ENCODE measurements at places on chromosomes 11 and 22.
A peak's percentile ranks its signal among the peaks of the same experiment; 100 is the strongest.

DNA sequence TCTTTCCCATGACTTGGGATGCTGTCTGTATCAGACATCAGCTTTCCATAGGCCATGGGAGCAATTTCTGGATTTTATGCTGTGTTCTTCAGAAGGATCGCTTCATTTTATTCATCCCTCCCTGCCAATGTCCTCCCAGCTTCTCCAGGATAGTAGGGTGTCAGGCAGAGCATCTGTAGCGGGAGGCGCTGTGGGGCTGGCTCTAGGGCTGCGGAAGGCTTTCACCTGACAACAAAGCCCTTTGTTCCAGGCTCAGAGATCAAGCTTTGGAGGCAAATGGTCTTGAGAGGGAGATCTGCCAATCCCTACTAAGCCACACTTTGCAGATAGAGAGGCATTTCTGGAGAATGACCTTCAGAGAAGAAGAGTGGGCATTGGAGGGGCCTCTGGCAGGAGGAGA lies 29.5 kb upstream of the FTH1 start:
- no peak for DNase-seq

DNA sequence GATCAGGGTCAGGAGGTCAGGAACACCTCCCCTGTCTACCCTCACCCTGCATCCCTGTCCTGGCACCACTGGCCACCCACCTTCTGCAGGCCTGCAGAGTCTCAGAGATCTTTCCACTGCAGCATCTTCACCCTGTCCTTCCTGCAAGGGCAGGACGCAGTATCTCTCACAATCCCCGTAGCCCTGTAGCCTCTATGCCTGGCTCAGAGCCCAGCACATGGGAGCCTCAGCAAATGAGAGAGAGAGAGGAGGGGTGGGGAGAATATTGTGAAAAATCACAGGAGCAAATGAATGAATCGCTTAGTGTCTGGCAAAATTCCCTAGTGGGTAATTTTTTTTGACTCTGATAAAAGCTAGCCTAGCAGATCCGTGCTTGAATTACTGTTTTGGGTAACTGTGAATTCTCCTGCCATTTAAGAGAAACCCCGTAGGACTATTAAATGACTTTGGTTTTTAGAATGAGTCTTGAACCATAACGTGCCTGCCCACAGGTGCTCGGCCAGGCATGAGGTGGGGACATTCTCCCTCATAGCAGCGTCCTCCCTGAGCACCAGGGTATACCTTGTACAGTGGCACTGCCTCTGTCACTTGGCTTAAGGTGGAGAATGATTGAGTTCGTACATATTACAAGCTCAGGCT lies 91.5 kb downstream of the MORC2 start:
- DNase-seq = no peak

DNA sequence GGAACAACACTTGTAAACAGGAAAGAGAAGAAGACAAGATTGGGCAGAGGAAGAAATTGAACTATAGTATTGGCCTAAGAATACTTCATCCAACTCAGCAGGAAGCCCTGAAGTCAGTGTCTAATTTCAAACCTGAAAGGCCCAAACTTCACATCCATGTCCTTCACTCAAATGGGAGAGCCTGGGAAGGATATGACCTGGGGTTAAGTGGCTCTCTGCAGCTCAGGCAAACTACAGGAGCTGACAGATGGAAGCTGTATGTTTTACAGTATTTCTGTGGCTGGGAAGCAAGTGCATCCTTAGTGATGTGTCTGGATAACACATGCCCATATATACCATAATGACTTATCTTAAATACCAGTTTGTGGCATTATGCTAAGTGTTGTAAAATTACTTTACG lies 196.2 kb downstream of the SOX6 start:
- no peak for DNase-seq

DNA sequence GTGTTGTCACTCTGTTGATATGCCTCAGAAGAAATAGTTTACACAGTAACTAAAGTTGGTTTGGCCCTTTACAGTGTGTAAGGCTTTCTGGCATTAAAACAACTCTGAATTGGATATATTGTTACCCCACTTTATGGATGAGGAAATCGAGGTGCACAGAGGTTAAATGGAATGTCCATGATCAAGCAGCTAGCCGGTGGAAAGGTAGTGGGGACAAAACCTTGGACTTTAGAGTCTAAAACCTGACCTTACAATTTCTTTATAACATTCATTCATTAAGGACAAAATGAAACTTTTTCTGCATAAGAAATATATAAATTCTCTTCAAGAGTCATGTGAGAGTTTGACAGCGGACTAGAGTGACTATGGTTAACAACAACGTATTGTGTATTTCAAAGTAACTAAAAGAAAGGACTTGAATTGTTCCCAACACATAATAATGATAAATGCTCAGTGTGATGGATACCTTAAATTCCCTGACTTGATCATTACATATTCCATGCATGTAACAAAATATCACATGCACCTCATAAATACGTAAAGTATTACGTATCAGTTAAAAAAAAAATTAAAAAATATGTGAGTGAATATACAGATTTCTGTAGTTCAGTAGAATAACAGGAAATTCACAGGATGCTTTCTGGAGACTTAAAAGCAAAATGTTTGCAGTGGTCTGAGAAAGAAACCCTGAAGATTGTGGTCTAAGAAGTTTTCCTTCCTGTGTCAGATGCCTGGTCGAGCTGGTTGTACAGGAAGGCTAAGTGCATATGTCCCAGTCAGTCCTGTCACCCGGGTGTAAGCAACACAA lies 51.0 kb downstream of the TEAD1 start:
- DNase-seq = no peak

GRCh38 chr11:124359566-124359965 lies 24.7 kb downstream of the OR8B2 start:
- no peak for DNase-seq

- peak; percentile 53 for DNase-seq
Observed at GRCh38 chr11:62545437-62546243, 966 bp downstream of the AHNAK start.

DNA sequence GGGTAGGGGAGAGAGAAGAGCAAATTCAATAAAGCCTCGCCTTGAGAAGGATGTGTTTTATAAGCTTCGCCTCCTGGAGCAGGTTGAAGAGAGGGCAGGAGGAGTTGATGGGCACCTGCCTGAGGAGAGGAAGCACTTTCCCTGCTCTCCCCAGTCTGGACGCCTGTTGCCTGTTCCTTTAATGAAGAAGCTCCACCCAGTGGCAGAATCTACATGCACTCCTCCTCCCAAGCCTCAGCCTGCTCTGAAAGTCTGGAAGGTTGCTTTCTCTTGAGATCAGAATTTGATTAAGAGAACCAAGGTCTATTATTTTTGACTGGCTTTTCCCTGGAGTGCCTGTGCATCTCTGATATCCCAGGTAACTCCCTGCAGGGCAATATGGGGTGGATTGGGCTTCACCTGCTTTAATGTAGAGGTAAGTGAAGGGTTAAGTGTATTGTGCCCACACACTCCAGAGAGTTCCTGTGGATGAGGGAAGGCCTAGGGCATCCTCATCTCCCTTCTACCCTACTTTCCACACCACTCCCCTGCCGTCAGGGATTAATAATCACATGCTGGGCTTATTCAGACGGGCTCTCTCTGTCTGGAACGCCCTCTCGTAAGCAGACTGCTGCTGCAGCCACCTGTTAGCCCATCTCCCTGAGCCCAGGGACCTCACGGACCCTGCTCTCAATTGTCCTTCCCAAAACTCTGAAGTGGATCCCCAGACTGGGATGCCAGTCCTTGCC lies 22.3 kb downstream of the NTM start:
- DNase-seq = no peak

DNA sequence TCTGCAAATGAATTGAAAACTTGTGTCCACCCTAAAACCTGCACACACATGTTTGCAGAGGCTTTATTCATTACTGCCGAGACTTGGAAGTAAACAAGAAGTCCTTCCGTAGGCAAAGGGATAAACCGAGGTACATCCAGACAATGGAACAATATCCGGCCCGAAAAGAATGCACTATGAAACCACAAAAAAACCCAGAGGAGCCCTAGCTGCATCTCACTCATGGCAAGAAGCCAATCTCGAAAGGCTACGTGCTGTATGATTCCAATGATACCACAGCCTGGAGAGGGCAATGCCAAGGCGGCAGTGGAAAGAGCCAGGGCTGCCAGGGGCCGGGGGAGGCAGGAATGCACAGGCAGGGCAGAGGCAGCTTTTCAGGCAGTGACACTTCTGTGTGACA lies 3.2 kb upstream of the MRPL23 start:
- DNase-seq = no peak

GRCh38 chr11:316891-317301 lies 3.1 kb downstream of the IFITM1 start:
- no peak for DNase-seq

GRCh38 chr11:116510166-116510565 lies 262.6 kb downstream of the BUD13 start:
- no peak for DNase-seq

- no peak for DNase-seq
Observed at GRCh38 chr11:13644997-13645687, 23.3 kb upstream of the FAR1 start.

- no peak for DNase-seq
Observed at GRCh38 chr11:2204361-2205213, 33.0 kb upstream of the TH start.

DNA sequence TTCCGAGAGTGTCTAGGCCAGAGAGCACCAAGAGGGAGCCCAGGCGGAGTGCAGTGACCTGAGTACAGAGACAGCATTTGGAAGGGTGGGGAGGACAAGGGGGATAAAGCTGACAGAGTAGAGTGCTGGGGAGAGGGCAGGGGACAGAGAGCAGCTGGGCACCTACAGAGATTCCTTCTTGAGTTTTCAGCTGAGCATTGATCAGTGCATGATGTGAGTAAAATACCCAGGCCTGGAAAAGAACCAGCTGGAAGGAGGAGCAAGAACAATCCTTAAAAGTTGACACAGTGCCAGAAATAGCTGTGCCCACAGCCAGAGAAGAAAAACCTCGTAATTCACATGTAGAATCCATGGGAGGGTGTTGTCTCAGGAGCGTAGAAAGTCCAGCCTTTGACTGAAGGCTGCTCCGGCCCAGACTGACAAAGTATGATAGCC lies 33.9 kb upstream of the PANX2 start:
- DNase-seq = no peak

DNA sequence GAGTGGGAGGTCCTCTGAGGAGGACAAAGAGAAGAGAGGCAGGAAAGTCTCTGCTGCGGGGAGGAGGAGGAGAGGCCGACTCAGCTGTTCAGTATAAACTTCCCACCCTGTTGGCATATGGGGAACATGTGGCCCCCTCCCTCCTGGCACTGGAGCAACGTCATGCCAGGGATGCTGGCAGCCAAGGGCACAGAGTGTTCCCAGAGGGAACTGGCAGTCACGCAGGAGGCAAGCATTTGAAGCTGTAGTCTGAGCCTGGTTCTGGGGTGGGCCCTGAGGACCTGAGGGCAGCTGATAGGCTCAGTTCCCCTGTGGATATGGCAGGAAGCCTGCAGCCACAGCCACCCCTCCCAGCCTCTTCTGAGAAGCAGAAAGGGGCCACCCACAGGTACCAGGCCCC lies 67.1 kb upstream of the TSPAN18 start:
- no peak for DNase-seq

DNA sequence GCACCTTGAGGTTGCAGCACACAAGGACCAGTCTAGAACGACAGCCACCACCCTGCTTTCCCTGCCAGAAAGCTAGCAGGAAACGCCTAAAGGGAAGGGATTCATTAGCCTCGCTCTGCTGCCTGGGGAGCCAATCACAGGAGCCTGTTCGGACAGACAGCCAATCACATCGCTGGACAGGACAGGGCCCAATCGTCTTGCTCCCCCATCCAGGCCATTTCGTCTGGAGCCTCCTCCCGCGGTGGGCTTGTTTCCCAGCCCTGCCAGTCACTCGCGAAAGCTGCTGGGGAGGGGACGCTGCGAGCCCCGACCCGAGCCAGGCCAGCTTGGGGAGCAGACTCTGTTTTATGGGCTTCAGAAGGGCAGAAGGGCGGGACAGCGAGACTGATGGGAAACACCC lies 79.8 kb upstream of the NCAM1 start:
- no peak for DNase-seq

DNA sequence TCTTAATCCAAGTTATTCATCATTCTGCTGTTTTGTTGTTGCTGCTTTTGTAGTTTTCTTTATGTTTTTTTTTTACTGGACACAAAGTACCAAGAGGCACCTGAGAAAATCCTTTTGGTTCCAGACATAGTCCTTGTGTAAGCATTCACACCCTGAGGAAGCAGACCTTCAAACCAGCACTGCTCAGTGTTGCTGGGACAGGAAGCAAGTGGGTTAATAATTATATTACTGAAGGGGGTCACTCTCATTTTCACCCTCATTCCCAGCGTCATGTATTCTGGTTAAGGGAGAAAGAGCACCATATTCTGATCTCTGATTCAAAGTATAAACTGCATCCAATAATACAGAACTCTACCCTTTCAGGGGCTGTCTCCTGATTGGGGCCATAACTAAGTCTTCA lies 5.9 kb upstream of the ALKBH3 start:
- DNase-seq = no peak

DNA sequence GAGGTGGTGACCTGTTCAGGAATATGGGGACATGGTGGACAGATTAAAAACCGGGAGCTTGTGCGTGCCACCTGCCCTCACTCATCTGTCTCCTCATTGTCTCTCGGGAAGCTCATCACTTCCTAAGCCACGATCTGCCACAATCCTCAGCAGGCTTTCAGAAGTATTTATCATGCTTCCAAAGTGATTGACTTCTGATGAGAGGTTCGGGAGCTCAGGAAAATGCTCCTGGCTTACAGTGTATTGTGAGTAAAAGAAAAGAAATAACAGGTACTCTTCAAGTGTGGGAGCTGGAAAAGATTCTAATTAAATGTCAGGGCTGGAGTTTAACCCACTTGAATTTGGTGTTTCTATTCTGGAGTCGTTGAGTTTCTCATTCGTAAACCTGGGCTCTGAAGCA lies 91.9 kb upstream of the DRD2 start:
- DNase-seq = no peak

- DNase-seq = no peak
Observed at GRCh38 chr11:403021-403760, 9.2 kb downstream of the PKP3 start.

DNA sequence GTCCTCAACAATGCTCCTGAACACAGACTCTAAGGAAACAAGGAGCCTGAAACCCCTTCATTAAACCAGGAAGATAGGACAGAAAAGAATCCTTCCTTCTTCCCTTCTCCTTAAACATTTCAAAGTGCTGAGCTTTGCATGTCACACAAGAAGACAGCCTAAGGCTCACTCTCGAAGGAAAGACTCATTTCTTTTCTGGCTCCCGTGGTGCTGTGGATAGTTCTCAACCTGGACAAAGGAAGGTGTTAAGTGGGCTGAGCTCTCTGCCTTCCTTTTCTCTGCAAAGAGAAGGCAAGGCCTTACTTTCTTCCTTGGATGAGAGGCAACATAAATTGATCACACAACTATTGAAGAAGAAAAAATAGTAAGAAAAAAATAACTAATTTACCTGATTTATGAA lies 452.4 kb upstream of the DDI1 start:
- DNase-seq = no peak

- no peak for DNase-seq
Observed at GRCh38 chr11:46437122-46437689, 45.6 kb upstream of the CHRM4 start.

GRCh38 chr11:396511-396947 lies 2.5 kb downstream of the PKP3 start:
- DNase-seq = no peak

GRCh38 chr11:43419460-43419859 lies 60.7 kb downstream of the TTC17 start:
- peak; percentile 2 for DNase-seq

All from CD4-positive, alpha-beta memory T cell (primary cell).